Stimulated activated CD4-positive, alpha-beta T cell treated with anti-CD3 and anti-CD28 coated beads, Interleukin-15, amount 100 ng/mL, for 24 hours (primary cell): ENCODE measurements at places on chromosomes 5 and 9.

DNA sequence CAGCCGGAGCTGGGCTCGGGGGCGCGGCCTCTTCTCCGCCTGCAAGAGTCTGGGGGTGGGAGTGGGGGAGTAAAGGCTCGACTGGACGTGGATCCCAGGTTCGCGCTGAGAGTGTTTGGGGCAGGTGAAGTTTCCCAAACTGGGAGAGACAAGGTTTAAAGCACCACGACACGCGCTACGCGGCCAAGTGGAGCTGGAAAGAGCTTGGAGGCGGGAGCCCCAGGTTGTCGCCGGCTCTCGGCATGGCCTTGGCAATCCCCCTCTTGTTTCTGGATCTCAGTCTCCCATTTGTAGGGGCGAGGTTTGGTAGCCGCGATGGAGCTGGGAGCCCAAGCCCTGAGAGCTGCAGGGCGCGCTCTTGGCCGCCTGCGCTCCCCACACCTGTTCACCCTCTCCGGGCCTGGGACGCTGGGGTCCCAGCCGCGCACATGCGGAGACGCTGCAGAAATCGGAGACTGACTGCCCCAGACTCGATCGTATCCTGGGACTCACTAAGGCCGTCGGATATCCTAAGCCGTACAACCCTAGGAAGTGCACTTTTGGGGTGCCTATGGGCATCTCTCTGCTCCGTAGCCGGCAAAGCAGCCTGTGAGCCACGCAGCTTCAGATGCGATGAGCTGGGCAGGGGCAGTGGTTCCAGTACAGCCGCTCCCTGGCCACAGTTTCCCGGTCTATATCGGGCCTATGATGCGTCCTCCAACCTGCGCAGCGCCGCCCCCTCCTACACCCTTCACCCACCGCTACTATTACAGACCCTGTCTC is 937 bp downstream of the TMOD1 start:
- DNase-seq = peak; percentile 13

- DNase-seq = no peak
These were observed 1058.7 kb upstream of the ACO1 start for GRCh38 chr9:31325778-31326177.

DNA sequence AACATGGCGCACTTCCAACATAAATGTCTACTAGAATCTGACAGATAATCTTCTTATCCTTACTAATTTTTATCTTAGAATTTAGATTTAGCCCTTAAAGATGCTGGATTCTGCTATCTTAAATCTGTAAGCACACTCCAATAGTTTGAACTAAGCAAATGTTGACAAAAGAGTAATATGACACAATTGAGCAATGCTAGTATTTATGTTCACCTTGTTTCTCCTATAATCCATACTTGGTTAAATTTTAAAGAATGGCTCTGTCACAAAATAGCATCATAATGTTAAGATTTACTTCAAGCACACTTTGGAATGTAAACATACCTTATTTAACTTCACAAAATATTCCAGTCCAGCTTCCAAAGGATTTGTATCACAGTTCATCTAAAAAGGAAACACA is 38.8 kb upstream of the ARSB start:
- no peak for DNase-seq

DNA sequence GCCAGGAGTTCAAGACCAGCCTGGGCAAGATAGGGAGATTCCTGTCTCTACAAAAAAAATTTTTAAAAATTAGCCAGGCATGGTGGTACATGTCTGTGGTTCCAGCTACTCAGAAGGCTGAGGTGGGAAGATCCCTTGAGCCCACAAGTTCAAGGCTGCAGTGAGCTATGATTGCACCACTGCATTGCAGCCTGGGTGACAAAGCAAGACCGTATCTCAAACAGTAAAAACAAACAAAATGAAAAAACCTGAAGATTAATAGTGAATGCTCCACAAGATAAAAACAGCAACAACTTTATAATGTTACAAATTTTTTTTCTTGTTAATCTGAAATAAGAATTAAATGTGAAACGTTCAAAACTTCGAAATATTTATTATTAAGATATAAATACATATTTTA is 2.7 kb upstream of the TMEM267 start:
- no peak for DNase-seq

DNA sequence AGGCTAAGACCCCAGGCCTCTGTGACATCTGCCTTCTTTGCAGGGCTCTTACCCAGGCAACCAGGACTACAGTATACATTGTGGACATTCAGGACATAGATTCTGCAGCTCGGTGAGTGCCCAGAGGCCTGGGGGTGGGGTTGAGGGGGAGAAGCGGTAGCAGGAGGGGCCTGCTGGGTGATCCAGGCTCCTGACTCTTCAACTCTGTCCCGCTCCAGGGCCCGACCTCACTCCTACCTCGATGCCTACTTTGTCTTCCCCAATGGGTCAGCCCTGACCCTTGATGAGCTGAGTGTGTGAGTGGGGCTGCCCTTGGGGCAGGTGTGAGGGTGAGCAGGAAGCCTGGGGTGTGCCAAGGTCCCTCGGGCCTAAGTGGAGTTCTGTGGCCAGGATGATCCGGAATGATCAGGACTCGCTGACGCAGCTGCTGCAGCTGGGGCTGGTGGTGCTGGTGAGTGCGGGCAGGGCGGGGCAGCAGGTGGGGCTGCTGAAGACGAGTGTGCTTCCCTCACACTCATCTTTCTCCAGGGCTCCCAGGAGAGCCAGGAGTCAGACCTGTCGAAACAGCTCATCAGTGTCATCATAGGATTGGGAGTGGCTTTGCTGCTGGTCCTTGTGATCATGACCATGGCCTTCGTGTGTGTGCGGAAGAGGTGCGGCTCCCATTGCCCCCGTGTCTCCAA is 19.8 kb downstream of the GPRIN1 start:
- no peak for DNase-seq

GRCh38 chr9:70614786-70615463 is 200.5 kb upstream of the KLF9 start:
- DNase-seq = no peak

DNA sequence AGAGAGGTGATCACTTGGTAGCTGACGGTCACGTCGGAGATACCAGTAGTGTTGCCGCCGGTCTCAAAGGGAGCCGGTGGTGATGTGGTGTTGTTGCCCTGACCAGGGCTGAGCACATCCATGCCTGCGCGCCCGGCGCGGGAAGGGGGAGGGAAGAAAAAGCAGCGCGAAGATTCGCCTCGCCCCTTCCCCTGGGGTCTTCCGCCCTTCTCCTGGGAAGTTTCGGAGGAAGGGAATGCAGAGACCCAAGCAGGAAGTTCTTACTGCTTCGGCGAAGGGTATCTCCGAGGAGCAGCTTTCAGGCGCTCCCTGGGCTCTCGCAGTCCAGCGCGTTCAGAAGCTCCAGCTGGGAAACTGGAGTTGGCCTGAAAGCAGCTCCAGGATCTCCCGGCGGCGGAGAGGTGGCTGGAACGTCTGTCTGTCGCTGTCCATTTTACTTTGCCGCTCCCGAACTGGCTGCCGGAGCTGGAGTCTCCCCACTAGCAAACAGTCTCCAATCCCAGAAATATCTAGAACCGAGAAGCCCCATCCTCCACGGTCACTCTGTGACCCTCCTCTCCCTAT is 565 bp downstream of the HTR1A start:
- DNase-seq = no peak
